ENCODE measurements at places on chromosomes 1 and 21.

DNA sequence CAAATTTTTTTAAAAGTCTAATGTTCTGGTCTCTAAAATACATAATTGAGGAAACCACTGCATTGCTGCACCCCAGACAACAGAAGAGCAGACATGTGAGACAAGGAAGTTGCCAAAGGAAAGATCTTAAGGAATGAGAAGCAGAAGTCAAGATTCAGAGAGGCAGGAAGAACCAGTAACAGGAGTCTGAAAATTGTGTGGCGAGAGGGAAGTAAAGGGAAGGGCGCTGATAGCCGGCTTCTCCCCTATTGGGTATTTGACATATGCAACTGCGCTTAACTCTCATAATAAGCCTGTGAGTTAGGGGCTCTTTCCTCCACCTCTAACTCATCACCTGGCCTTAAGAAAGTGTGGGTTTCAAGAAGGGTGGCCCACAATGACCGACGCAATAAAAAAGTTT lies 21.9 kb upstream of the KIF14 start:
- peak; percentile 32 for DNase-seq

- DNase-seq = peak; percentile 60
Measured at GRCh38 chr1:164771041-164771618, 212.1 kb downstream of the PBX1 start.

GRCh38 chr1:242004751-242005495 lies 6.0 kb upstream of the MAP1LC3C start:
- peak; percentile 61 for DNase-seq

DNA sequence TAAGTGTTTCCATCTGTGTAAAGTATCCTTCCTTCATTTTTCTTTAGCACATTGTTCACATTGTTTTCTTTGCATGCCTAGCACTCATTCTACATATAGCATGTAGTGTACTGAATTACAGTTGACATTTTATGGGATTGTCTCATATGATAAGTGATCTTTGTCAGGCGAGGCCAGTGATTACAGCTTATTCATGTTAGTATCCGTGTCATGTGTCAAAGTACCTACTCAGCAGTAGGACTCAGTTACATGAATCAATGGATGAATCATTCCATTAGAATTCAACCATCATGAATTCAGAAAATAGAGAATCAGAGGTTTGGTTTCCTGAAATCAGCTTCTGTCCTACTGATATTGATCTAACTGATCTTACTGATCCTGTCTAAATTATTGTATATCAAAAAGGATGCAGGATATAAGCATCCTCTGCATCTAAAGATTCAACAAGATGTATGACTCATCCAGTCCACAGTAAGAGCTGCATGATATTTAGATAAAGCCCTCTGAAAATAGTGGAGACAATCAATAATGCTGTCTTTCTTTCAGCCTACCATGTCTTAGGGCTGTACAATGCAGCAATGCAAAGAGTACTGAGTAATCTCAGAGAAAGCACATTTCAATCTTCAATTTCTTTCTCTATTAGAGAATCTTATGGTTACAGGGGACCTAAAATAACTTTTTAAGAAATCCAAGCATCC lies 20.7 kb upstream of the HRNR start:
- no peak for DNase-seq

GRCh38 chr1:150053926-150054325 lies 13.7 kb upstream of the VPS45 start:
- DNase-seq = no peak

GRCh38 chr1:59026472-59026948 lies 242.7 kb upstream of the JUN start:
- peak; percentile 87 for DNase-seq

DNA sequence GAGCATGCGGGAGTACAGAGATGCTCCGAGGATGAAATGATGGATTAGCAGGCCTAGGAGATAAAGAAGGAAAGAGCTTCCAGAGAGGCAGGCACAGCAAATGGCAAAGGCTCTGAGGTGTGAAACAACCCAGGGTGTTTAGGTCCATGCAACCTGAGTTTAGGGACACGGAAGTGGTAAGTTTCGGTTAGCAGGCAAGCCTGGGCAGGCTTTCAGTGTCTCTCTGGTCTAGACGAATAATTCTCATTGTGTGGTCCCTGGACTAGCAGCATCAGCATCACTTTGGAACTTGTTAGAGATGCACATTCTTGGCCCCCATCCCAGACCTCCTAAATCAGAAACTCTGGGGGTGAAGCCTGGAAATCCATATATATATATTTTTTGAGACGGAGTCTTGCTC lies 18.6 kb downstream of the NKAIN1 start:
- no peak for DNase-seq

DNA sequence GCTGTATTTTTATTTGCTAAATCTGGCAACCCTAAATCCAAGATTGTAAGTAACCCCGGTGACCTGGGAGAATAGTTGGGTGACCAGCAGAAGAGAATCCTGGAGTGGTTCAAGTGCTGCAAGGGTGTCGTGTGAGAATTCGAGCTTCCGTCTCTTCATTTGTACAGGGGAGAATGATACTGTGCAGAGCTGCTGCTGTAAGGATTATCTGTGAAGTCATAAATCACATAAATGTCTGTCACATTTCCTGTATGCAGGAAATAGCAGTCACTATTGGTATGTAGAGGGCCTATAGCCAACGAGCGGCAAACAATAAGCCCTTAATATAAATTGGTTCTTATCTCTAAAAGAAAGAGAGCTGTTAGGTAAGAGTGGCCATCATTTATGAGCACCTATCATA lies 90.7 kb downstream of the ATP1A1 start:
- DNase-seq = no peak

DNA sequence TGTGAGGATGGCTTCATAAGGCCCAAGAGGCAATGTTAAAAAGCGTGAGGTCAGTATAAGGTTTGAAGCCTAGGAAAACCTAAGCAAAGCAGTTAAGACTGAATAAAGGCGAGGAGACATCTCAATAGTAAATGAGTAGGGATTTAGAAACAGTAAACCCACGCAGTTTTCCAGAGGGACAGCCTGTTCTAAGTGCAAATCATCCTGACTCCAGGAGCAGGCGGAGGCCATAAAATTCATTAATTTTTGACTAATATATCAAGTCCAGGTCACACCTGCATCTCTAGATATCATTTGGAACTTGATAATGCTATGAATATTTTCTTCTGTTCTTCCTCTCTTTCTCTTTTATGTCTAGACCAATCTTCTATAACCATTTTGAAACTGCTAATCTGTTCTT lies 597.0 kb upstream of the RGS18 start:
- DNase-seq = no peak

DNA sequence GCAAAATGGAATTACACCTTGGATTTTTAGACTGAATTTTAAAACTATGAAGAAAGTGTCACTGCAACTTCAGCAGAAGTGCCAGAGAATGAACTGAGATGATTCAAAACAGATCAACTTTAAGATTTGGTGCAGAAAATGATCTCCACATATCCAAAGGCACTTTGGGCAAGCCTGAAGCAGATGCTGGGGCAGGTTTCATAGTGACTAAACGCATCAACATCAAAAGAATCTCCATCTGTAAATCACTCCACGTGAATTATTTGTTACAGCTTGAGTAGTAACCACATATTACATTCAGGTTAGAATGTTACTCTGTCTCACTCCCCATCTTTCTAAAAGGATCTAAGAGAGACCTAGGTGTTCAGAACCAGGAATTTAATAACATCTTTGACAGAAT lies 329.0 kb upstream of the ESRRG start:
- no peak for DNase-seq

DNA sequence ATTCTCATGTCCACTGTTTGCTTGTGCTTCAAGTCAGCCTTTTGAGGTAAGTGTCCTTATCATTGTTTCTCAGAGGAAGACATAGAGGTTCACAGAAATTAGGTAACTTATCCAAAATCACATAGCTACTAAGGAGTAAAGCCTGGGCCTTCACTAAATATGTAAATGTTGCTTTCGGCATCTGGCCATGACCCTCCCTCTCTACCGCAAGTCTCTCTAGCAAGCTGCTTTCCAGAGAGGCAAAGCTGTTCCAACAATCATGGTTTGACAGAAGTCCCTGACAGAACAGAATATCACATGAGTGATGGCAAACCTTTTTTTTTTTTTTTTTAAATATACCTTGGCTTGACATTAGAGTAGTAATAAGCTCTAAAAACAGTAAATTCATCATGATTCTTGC lies 94.5 kb upstream of the F3 start:
- DNase-seq = no peak

- DNase-seq = no peak
Measured at GRCh38 chr1:224846119-224846907, 83.2 kb upstream of the DNAH14 start.

DNA sequence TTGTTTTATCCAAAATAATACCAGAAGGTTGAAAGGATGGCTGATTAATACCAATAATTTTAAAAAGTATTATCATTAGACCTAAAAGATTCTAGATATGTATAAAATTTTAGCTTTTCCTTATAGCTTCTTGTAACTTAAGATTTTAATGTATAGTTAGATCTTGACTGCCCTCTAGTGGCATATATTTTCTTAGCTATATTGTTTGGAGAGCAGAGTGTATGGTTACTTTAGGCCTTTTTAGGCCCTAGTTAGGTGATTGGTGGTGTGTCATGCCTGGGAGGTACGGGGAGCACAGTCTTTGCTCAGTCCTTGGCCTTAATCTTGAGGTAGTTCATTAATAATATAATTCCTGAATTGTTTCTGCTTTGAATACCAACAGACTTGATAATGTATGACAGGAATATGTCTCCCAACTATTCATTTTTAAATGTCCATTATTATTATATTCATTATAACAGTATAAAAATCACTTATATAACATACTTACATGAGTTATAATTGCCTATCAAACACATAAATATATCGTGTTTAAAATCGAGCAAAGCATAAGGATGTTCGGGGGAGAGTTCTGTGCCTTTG lies 328.4 kb downstream of the ZP4 start:
- DNase-seq = peak; percentile 61

DNA sequence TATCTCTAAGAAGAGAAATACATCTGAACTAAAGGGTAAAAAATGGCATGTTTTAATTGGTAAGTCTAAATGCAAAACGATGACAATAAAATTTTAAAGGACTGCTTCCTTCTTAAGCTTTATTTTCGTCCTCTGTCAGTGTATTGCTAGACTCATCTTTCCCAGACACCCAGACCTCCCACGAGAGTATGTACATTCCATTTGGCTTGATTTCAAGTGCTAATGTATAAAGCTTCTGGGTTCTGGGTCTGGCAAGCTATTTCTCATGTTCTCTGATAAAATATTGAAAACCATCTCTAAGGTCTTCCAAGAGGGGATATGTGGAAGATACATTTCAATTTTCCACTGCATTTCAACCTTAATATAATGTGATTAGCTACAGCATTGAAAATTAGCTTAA lies 24.6 kb upstream of the SLC2A1 start:
- DNase-seq = no peak

DNA sequence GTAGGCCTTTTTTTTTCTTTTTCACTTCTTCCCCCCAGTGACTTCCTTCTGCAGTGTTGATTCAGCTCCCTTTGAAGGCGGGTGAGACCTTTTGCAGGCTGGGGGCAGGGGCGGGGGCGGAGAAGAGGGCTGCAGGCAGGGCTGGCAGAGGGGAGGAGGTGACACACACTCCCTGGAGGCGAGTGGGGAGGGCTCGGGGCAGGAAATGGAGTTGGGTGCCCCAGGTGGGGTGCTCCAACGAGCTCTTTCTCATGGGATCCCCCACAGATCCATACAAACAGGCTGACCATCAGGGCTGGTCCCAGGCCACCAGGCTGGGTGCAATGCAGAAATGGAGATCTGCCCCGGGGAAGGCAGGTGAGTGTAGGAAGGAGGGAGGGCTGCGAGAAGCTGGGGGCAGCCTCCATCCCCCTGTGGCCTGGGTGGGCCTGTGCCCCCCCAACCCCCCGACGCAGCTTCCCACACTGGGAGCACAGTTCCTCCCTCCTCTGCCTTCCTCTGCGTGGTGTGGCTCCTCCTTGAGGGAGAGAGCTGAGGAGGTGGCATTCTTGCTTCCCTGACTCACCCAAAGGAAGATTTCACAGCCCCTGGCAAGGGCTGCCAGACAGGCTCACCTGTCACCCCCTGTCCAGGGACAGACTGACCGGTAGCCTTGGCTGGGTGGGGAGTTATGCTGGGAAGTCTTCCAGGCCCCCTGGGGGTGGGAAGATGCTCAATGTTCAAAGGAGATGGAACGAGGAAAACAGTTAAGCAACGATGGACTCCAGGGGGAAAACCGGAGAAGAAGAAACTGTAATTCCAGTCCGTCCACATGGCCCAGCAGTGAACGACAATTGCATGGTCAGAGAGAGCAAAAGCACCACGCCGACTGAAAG lies 7.1 kb upstream of the ITGB2 start:
- DNase-seq = peak; percentile 67

DNA sequence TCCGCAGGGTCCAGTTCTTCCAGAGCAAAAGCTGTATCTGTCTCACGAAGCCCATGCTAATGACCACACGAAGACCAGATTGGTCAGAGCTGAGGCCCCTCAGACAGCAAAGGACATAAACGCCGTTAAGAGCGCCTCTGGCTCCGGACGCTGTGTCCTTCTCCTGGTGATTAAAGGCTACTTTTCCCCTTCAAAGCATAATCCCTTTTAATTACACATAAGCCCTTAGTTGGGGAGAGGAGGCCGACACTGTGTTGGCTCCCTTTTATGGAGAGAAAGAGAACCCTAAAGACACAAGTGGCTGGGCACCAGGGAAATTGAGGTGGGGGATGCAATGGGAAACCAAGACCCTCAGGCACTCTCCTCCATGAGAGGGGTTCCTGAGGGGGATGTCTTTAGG lies at the start of gene ABCA4:
ABCA4 (minus strand) TSS at position 158 of the 400 bp plus-strand sequence; CDS start at position 55, 103 bp downstream.
- DNase-seq = no peak

- no peak for DNase-seq
Measured at GRCh38 chr1:1680912-1681273, 11.7 kb downstream of the SLC35E2B start.

GRCh38 chr1:234862360-234862943 lies 252.5 kb upstream of the IRF2BP2 start:
- no peak for DNase-seq

DNA sequence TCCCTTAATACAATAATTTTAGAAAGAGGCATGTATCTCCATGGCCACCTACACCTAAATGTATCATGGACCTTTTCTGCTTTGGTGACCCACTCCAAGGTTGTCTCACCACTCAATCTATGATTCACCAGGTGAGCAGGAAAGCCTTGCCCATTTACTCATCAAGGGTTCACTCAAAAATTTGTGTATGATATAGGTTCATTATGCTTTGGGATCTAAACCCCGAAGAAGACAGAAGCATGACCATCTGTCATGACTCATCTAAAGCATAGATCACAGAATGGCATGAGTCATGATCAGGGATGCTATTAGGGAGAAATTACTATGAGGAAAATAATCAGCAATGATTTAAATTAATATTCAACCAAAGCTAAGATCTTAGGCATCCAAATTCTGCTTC lies 38.5 kb downstream of the PYHIN1 start:
- no peak for DNase-seq

- no peak for DNase-seq
Measured at GRCh38 chr1:234938924-234939323, 189.7 kb downstream of the TOMM20 start.

- peak; percentile 82 for DNase-seq
Measured at GRCh38 chr1:31577515-31578192, 1.3 kb downstream of the TINAGL1 start.

GRCh38 chr1:34655206-34655874 lies 99.5 kb upstream of the GJB5 start:
- DNase-seq = no peak

GRCh38 chr1:222555992-222556615 lies 8.2 kb upstream of the HHIPL2 start:
- no peak for DNase-seq

GRCh38 chr1:55378582-55378981 lies 163.4 kb upstream of the USP24 start:
- DNase-seq = peak; percentile 47

Measured in fibroblast of the aortic adventitia (primary cell).